Hematopoietic multipotent progenitor cell treated with erythropoietin and hydrocortisone succinate and interleukin-3 and kit ligand, for 8 days (in vitro differentiated cells): ENCODE measurements at places on chromosomes 13 and 19.
A peak's percentile ranks its signal among the peaks of the same experiment; 100 is the strongest.

DNA sequence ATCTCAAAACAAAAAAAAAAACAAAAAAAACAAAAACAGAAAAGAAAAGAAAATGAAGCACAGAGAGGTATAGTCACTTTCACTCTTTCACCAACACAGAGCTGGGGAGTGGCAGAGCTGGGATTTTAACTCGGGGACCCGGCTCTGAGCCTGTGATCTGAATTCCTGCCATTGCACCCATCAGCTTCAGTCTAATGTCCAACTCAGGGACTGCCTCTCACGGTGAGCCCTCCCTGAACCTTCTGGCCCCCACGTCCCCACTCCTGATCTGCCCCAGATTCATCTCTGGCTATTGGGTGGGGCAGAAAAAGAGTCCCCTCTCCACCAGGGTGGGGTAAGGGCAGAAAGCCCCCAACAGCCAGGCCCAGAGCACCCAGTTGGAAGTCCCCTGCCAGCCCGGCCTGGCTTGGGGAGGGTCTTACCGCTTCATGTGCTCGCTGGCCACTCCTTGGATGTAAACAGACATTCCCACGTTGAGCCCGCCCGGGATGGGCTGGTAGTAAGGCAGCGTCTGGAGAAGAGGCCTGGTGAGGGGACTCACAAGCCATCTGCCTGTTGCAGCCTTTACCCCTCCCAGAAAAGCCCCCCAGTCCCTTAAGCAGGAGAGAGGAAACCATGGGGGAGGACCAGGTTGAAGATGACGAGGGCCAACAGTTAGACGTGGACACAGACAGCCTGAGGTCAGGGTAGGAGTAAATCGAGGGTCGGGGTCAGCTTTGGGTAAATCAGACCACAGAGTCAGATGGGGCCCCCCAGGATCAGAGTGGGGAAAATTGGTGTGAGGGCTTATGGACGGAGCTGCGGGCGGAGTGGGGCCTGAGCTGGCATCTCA, 520 bp downstream of the LGALS4 start:
- DNase-seq = no peak

DNA sequence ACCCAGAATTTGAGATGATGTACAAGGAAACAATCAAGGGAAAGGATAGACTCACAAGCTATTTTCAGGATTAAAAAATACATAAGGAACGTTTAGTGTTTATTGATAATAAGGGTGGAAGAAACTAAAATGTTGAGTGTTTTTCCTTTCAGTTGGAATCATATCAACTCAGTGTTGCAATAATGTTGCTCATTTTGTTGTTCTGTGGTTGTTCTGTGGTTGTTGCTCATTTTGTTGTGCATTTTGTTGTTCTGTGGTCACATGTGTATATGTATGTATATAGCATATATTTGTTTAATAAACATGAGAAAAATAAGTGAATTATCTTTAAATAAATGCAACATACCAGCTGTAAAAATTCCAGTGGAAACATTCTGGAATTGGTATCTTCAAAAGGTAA, 262.4 kb upstream of the SPRY2 start:
- DNase-seq = no peak

- DNase-seq = no peak
These were observed 10.2 kb downstream of the MKNK2 start for GRCh38 chr19:2040647-2041432.

GRCh38 chr19:38544569-38545315, 73.0 kb downstream of the MAP4K1 start:
- DNase-seq = peak; percentile 16

DNA sequence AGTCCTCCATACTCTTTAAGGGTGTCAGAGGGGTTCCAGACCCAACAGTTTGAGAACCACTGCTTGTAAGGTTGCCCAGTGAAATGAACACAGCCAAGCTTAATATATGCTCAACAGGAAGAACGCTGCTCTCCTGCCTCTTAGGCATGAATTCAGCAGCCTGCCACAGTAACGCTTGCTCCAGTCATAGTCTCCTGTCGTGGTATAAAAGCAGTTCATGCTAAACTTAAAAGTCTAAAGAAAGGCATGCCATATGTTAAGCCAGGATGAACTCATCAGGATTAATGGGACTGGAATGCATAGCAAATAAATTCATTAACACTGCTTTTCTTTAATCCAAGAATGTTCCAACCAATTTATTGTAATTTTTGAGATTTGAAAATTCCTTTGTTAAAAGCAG, 38.7 kb downstream of the SLC7A1 start:
- DNase-seq = no peak

GRCh38 chr13:36736119-36736726, 62.4 kb downstream of the SERTM1 start:
- DNase-seq = peak; percentile 60

- DNase-seq = no peak
These were observed 379.9 kb downstream of the LIG4 start for GRCh38 chr13:107835339-107836018.

DNA sequence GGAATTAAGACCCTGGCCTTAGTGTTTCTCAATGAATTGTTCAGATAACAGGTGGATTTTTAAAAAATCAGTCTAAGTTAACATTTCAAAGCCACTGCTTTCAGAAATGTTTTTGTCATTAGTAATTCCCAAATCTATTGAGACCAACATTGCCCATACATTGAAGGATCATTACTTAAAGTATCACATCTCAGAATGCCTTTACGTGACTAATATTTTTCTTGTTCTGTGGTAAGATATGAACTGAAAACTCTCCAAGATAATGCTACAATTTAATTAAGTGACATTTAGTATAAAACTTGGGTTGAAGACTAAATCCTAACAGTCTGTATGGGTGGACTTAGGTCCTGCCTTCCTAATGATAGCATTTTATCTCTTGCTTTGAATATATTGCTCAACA, 59.4 kb upstream of the POSTN start:
- DNase-seq = no peak

DNA sequence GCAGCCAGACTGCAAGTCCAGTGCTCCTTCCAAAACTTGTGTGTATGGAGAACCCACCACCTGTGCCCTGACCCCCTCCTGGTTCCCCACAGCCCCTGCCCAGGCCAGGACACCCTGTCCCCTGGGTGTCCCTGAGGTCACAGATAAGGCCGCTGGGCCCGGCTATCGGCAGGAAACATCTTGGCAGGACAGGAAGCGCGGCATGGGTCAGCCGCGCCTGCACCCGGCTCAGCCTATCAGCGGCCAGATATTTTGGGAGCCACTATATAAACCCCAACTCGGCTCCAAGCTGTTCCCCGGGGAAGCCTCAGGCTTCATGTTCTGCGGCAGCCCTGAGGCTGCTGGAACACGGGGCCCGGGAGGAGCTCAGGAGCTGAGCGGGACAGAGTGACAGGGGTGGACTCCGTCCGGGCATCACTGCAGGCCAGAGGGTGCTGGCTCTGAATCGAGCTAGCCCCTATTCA, 60.8 kb downstream of the AP1M1 start:
- DNase-seq = peak; percentile 89

DNA sequence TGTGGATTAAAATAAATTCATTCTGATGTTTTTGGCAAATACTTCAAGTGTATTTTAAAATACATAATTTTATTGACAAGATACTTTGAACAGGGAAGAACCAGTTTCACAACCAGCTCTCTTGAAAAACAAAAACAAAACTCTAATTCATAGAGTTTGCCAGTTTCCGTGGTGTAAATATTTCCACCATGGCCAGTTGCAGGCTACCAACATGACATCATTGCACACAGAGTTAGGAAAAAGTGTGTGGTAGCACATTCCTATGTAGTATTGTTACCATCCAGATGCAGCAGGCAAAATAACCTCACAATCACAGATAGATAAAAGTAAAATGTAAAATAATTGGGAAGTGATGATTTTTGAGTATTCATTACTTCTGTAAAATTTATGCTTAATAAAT, 7.7 kb upstream of the RNF113B start:
- no peak for DNase-seq

GRCh38 chr13:113084094-113084942, 21.3 kb upstream of the F7 start:
- DNase-seq = no peak

DNA sequence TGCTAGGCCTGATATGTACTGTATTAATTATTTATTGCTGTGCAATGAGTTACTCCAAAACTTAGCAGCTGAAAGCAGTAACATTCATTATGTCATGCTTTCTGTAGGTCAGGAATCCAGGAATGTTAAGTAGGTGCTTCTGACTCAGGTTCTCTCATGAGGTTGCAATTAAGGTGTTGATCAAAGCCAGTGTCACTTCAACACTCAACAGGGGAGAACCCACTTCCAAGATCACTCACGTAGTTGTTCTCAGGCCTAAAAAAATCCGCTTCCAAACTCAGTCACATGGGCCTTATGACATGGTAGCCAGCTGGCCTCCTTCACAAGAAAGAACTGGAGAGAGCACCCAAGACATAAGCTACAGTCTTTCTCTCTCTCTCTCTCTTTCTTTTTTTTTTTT, 211.1 kb upstream of the NBEA start:
- DNase-seq = no peak

DNA sequence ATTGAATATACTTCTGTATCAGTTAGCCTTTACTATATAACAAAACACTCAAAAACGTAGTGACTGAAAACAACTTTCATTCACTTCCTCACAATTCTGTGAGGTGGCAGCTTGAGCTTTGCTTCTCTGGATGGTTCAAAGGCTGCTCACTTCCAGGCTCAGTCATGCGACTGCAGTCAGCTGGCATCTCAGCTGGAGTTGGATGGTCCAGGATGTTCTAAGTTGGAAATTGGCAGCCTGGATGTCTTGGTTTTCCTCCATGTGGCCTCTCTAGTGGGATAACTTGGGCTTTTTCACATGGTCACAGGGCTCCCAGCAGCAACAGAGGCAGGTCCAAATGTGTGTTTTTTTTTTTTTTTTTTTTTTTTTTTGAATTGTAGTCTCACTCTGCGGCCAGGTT, 204.4 kb downstream of the LACC1 start:
- no peak for DNase-seq

GRCh38 chr19:28492201-28492600, 720.8 kb downstream of the UQCRFS1 start:
- DNase-seq = no peak

DNA sequence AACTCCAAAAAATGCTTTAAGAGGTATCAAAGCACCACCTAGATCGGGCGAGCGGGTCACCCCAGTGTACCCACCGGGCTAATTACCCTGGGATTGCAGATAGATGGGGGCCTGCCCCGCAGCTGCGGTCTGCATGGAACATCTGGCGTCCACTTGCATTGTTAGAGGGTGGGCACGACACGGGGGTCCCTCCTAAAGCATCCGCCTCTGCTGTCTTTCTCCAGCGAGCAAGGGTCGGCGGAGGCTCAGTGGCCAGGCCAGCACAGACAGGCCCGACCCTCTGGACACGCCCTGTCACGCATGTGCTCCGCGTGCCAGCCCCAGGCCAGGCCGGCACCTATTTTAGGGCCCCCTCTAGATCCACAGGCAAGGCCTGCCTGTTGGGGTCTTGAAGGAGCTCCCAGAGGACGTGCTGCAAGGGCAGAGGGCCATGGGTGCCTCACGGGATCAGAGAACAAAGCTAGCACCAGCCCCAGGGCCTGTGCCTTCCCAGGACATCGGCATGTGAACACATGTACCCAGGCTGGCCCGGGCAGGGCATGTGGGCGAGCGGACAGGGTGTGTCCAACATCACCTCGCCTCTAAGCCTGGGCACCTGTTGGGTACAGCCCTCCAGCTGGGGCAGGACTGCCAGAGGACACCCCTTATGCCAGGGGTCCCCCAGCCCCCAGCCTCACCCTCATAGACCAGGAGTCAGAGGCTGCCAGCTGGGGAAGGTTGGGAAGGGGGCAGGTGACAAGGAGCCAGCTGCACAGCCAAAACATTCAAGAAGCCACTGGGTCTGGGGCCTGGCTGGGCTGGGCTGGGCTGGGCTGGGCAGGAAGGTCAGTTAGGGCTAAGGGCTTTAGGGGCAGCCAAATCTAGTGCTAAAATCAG, 35.6 kb upstream of the NANOS3 start:
- peak; percentile 66 for DNase-seq

DNA sequence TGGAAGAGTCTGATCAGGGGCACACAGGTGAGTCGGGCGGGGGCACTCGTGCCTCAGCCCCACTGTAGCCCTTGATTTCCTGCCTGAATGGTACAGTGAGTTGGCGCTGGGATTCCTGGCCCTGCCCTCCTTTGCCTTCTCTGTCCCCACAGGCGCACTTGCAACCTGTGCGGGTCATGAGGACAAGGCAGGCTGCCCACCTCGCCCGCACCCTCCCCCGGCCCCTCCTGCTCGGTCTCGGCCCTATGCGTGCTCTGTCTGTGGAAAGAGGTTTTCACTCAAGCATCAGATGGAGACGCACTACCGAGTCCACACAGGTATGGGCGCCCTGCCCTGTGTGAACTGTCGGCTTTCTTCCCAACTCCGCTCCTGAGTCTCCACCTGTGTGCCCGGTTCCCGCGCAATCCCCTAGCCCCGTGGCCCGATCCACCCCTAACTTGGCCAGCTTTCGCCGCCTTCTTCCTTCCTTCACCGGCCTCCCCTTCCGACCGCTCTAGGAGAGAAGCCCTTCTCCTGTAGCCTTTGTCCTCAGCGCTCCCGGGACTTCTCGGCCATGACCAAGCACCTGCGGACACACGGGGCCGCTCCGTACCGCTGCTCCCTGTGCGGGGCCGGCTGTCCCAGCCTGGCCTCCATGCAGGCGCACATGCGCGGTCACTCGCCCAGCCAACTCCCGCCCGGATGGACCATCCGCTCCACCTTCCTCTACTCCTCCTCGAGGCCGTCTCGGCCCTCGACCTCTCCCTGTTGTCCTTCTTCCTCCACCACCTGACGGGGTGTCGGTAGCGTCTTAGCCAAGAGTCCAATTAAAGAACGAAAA, 1.6 kb upstream of the KMT2B start:
- no peak for DNase-seq

GRCh38 chr13:26681036-26681435, 79.5 kb downstream of the GPR12 start:
- DNase-seq = no peak

DNA sequence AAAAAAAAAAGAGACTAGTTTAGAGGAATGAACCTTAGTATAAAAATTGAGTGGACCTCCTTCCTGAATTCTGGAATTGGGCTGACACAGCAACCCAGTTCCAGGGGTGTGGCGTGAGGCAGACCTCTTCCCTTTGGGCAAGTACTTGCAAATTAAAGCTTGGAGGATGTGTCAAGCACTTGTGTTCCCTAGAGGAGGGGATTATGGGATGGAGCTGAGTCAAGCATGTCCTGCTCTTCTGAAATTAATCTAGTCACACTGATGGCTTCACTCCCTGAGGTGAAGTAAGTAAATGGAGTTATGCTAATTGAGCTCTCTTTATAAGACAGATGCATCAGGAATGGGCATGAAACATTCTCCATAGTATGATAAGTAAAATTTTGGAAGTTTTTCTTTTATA, 107.7 kb upstream of the HTR2A start:
- no peak for DNase-seq

- DNase-seq = no peak
These were observed 56.1 kb downstream of the KL start for GRCh38 chr13:33072282-33072681.
